Liver (tissue), 10 donors: ENCODE measurements at places on chromosomes 5 and 9. TPM values are rescaled to one million over a fixed set of nuclear protein-coding genes. Genes with fewer than 3 reads are reported as not detected.

PPP3R2 gene
- polyA plus RNA-seq: not detected

GDA gene
- 24.4 TPM for polyA plus RNA-seq

HBEGF gene
- polyA plus RNA-seq: 0.60 TPM

SLC46A2 gene
- 0.01 TPM for polyA plus RNA-seq

PDCD1LG2 gene
- polyA plus RNA-seq: 0.46 TPM

SCAMP1 gene
- polyA plus RNA-seq: 5.9 TPM

IL5 gene
- polyA plus RNA-seq: not detected

CDKN2B gene
- polyA plus RNA-seq: 0.75 TPM

IFNB1 gene
- polyA plus RNA-seq: not detected

GABRB2 gene
- not detected for polyA plus RNA-seq
